ENCODE measurements at places on chromosomes 13 and 19. TPM values are rescaled to one million over a fixed set of nuclear protein-coding genes. Genes with fewer than 3 reads are reported as not detected.

The CCDC97 gene
- 17.0 TPM for total RNA-seq

The PRSS57 gene
- not detected for total RNA-seq

The PNMA8B gene
- total RNA-seq, result 0.75 TPM

The NXNL1 gene
- total RNA-seq, result 0.59 TPM

The DACT3 gene
- total RNA-seq, result 23.8 TPM

Measured in cardiac septum (tissue), 1 donor.